Kasumi-1 (cell line): ENCODE measurements at places on chromosomes 7 and 10.

- DNase-seq, result no peak
Observed at GRCh38 chr7:24406053-24406788, 122.2 kb downstream of the NPY start.

- no peak for DNase-seq
Observed at GRCh38 chr10:46520941-46521340, 35.5 kb downstream of the GPRIN2 start.

GRCh38 chr7:22712999-22713398 lies 14.0 kb upstream of the IL6 start:
- no peak for DNase-seq

DNA sequence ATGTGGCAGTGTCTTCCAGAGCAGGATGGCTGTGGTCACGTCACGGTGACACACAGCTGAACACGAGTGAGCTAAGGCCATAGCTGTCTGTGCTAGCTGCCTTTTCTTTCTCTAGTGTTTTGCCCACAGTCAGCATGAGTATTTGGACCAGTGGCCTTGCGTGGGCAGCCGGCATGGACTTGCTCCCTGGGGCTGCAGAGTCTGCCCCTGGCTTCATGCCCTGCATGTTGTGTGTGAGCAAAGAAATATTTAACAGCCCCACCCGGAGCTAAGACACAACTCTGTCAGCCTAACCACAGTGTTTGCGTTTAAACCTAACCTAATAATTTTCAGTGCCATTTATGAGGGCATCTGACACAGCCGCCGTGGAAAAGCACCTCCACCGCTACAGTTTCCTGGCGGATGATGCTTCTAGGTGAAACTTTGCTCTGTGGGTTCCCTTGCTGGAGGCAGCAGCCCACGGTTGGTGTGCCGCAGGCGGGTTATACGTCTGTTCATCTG lies 14.6 kb downstream of the CHST12 start:
- DNase-seq, result no peak

DNA sequence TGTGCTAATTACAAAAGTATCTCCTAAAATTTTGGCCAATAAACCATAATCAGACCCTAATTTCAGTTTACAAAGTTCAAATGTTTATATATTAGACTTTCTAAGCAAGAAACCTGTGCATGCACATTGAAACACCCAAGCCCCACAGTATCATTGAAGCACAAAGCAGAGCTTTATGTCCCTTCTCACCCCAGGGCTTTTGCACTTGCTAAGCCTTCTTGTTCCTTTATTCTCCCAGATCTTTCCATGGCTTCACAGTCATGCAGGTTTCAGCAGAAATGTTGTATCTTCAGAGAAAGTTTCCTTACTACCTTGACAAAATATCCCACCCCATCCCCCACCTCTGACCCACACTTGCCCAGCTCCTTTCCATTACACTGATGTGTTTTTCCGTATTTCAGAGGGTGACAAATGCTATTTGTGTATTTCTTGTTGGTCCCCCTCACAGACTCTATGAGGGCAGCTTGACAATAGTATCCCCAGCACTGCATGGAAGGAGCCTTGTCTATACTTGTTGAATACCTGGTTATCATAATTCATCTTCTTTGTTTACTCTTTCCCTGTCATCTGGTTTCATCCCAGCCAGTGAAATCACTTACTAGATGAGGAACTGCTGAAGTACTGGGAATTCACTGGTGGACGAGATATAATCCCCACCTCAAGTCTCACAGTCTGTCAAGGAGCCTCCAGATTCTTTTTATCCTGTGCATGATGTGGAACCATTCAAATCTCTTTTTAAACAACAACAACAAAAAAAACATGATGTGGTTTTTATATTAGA lies 24.0 kb upstream of the PCGF5 start:
- DNase-seq, result no peak

DNA sequence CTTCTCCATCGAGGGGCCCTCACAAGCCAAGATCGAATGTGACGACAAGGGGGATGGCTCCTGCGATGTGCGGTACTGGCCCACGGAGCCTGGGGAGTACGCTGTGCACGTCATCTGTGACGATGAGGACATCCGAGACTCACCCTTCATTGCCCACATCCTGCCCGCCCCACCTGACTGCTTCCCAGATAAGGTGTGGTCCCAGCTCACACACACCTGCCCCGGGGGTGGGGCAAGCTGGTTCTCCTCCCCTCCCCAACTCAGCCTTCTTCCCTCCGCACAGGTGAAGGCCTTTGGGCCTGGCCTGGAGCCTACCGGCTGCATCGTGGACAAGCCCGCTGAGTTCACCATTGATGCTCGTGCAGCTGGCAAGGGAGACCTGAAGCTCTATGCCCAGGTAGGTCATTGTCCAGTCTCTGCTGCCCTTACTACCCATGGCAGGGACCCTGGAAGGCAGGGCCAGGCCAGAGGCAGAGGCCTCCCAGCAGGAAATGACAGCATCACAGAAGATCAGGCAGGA lies 11.0 kb downstream of the FLNC start:
- no peak for DNase-seq

DNA sequence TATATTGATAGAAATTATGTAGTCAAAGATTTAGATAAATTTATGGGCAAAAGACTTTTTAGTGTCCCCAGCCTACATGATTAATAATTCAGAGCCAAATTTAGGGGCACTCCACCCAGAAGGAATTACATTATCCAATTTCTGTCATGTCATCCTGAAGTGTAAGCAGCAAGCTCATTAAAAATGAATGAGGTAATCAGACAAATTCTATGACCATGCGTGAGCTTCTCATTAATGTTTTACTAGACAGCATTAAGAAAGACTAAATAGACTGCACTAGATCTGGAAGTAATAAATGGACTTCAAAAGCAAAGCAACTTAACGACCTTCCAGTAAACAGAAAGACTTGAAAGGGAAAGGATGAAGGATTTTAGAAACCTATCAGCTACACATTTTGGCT lies 22.7 kb upstream of the TRUB1 start:
- no peak for DNase-seq
